ENCODE measurements at places on chromosomes 2 and 18. TPM values are rescaled to one million over a fixed set of nuclear protein-coding genes. Genes with fewer than 3 reads are reported as not detected.

DNA sequence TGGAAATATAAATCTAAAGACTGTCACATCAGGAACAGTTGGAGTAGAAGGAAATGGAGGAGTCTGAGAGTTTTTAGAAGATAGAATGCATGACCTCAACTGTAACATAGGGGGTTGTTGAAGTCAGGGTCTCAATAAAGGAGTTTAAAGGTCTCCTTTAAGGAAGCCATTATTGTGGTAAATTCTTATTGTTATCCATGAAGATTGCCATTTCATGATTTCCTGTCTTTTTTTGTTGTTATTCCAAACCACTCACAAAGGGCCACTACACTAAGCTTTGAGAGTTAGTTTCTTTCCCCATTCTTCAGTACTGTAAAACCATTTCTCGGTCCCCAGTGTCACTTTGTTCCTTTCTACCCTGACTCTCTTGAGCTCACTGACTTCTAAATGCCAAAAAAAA, 134.0 kb downstream of the DTNA start:
- DNase-seq, result no peak

The CXCR1 gene
- total RNA-seq, result 0.09 TPM

The REG3A gene
- not detected for total RNA-seq

The ABCG5 gene
- not detected for total RNA-seq

The ASIC4 gene
- total RNA-seq, result not detected

The NDC80 gene
- total RNA-seq, result 0.63 TPM

- DNase-seq, result no peak
These were observed 108.3 kb upstream of the LTBP1 start for GRCh38 chr2:32838418-32838817.

The SLC14A1 gene
- 8.5 TPM for total RNA-seq

Data from kidney (tissue), 22 donors.